ENCODE measurements at places on chromosomes 7 and 10.

DNA sequence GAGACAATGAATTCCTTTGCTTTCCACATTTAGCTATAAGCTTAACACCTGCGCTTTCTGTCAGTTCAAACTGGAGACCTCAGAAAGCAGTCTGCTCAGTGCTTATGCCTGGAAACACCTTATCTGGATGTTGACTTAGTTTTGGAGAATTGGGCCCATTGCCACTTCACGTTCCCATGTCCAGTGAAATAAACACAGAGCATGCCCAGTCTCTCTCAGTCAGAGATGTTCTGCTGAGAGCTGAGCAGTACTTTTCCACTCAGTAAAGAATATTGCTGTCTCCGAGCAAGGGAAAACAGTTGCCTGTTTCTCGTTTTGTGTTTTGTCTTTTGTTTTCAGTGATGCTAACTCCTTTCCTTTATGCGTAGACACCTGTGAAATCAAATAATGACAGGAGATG, 83.2 kb upstream of the PRR15 start:
- no peak for DNase-seq

GRCh38 chr7:19871102-19871501, 97.7 kb upstream of the TMEM196 start:
- no peak for DNase-seq

DNA sequence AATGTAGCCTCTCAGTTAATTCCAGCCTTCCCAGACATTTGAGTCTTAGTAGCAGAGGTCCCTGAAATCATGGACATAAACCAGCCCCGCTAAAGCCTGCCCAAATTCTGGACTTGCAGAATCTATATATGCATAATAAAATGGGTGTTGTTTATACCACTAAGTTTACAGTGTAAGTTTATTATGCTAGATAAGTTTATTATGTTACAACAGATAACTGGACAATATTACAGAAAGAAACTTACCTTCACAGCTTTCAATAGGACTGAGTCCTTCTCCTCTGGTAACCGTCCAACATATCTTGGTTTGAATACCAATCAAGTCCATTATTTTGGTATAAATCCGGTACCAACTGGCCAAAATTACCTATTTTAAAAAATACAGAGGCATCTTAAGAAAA, 26.2 kb downstream of the DPY19L1 start:
- no peak for DNase-seq

DNA sequence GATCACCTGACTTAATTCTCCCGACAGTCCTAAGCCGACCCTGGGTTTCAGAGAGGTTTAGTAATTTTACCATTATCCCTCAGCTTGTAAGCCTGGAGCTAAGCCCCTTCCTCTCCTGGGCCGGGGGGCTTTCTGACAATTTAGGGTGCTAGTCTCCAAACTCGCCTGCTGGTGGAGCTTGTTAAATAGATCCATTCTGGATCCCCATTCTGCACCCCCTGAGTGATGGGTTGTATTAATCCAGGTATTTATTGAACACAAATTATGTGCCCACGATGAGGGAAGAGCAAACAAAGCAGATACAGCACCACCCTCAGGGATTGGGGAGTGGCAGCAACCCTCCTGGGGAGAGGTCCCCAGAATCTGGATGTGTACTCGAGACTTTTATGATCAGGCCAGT, 1.3 kb upstream of the SLC29A3 start:
- no peak for DNase-seq

- DNase-seq: no peak
Measured at GRCh38 chr7:22683379-22683778, 43.6 kb upstream of the IL6 start.

DNA sequence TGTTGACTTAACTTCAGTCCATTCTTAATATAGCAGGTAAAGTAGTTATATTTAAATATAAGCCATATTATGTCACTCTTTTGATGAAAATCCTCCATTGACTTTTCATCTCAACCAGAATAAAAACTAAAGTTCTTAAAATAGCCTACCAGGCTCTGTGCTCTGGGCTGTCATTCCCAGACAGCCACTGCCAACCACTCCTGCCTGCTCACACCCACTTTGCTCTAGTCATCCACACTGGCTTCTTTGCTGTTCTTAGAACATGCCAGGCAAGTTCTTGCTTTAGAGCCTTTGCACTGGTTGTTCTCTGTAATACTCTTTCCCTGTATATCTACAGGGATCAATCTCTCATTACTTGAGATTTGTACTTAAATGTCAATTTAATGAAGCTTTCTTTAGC, 80.6 kb downstream of the ZEB1 start:
- DNase-seq: no peak

GRCh38 chr7:7699380-7699779, 19.0 kb downstream of the RPA3 start:
- no peak for DNase-seq

Data from GM04504 (cell line).